ENCODE measurements at places on chromosomes 1 and 21.

- DNase-seq, result no peak
Measured at GRCh38 chr1:203888807-203889251, 27.4 kb downstream of the SNRPE start.

GRCh38 chr1:17011092-17011438, 663 bp downstream of the ATP13A2 start:
- DNase-seq, result no peak

DNA sequence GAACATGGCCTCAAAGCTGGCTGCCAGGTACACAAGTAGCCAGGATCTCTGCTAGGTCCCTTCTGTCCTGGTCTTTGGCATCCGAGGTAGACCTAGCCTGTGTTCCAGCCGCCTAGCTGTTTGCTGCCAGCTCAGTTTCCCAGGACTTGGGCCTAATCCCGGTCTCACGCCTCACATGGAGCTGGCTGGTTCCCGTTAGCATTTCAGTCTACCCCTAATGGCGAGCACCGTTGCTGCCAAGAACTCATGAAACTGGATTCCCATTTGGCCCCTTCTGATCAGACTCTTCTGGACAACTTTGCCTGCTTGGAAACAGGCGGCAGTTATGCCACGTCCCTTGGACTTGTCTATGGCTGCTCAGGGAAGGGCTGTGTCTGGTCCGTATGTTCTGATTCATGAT, 26.2 kb upstream of the HHAT start:
- DNase-seq, result no peak

DNA sequence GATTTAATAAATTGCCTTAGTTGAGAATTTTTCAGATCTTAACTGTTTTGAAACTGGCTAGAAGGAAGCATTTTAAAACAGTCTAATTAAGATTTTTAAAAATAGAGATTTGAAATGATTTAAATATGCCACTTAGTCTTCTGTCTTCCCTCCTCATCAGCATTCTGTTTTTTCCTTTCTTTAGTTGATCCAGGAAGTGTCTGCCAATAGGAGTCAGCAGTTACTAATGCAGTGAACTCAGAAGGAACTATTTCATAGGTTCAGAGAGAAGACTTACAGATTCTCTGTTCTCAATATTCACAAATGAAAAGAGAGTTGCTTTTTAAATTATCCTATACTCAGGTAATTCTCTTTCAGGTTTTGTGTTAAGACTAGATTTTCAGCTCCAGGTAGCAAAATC, 84.5 kb downstream of the RPS6KC1 start:
- no peak for DNase-seq

DNA sequence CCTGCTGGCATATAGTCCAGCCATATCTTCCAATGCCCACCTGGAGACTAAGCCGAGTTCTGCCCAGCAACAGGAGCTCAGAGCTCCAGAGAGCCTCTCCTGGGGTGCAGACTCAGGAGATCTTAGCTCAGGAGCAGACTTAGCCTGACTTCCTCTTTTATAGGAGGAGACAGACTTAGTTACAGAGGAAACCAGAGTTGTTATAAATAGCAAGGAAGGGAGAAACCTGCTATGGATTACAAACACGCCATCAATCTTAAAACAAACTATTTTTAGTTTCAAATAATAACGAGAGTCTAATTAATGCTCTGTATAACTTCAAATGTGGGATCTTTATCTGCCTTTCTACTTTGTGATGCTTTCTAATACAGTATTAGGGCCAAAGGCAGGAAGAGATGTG, 3.3 kb upstream of the KIF21B start:
- no peak for DNase-seq

DNA sequence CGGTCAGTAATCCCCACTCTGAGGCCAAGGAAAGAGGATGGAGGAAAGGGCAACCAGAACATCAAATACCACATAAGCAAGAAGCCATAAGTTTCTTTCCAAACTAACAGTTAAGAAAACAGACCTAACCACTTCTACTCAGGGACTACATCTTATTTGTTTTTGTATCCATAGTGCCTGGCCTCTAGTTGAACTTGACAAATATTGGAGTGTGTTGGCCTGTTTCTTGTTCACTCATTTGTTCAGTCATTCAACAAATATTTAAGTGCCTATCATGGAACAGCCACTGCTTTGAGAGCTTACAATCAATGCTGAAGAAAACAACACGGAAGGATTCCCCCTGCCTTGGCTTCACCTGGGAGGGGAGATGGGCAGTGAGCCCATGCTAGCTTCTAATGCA, 69.7 kb downstream of the ST6GALNAC3 start:
- no peak for DNase-seq

GRCh38 chr1:230074270-230074669, 7.2 kb downstream of the GALNT2 start:
- no peak for DNase-seq

GRCh38 chr1:23657659-23658275, 33.8 kb upstream of the RPL11 start:
- DNase-seq, result peak; percentile 73

DNA sequence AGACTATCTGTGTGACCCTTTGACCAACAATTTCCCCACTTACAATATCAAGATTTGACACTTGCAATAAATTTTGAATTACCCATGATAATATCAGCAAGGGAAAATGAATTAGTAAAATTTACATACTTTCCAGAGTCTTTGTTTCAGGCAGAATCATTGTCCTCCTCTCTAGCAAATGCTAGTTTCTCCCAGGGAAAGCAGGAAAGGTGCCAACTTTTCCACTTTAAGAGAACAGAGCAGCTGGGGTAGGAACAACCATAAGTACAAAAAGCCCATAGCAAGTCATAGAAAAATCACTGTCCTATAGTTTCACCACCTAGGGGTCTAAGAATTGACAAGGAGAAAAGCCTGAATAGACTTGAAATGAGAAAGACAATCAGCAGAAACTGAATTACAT, 67.1 kb upstream of the GUCA2B start:
- DNase-seq, result no peak

- no peak for DNase-seq
Measured at GRCh38 chr21:36396325-36396724, 11.1 kb downstream of the CHAF1B start.

DNA sequence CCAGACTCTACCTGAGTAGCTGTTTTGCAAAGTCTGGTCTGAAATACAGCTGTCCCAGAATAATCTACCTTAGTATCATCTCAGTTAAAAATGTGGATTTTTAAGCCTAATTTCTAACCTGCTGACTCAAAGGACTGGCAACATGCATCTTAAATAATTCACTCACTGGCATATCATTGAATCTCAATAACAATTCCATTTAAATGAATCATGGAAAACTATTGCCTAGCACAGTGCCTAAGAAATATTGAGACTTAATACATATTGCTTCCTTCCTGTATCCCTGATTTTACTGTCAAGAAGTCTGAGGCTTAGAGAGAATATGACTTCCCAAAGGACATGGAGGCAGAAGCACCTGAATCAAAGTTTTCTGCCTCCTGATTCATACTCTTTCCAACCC, 3.1 kb downstream of the CCDC190 start:
- no peak for DNase-seq

GRCh38 chr1:197284325-197284724, 16.3 kb downstream of the CRB1 start:
- no peak for DNase-seq

- DNase-seq, result no peak
Measured at GRCh38 chr1:4305526-4306301, 348.7 kb upstream of the AJAP1 start.

GRCh38 chr1:60170709-60171108, 97.1 kb upstream of the C1orf87 start:
- DNase-seq, result no peak

- no peak for DNase-seq
Measured at GRCh38 chr1:38037221-38037939, 9.2 kb downstream of the POU3F1 start.

- DNase-seq, result no peak
Measured at GRCh38 chr1:219155135-219155534, 18.5 kb upstream of the LYPLAL1 start.

- peak; percentile 46 for DNase-seq
Measured at GRCh38 chr21:44013380-44014088, 1.4 kb downstream of the TRAPPC10 start.

- no peak for DNase-seq
Measured at GRCh38 chr21:31342348-31342747, 1.7 kb downstream of the TIAM1 start.

- no peak for DNase-seq
Measured at GRCh38 chr21:28230559-28230958, 762.1 kb downstream of the LTN1 start.

GRCh38 chr1:22673486-22674409, 20.7 kb downstream of the C1QB start:
- DNase-seq, result no peak

DNA sequence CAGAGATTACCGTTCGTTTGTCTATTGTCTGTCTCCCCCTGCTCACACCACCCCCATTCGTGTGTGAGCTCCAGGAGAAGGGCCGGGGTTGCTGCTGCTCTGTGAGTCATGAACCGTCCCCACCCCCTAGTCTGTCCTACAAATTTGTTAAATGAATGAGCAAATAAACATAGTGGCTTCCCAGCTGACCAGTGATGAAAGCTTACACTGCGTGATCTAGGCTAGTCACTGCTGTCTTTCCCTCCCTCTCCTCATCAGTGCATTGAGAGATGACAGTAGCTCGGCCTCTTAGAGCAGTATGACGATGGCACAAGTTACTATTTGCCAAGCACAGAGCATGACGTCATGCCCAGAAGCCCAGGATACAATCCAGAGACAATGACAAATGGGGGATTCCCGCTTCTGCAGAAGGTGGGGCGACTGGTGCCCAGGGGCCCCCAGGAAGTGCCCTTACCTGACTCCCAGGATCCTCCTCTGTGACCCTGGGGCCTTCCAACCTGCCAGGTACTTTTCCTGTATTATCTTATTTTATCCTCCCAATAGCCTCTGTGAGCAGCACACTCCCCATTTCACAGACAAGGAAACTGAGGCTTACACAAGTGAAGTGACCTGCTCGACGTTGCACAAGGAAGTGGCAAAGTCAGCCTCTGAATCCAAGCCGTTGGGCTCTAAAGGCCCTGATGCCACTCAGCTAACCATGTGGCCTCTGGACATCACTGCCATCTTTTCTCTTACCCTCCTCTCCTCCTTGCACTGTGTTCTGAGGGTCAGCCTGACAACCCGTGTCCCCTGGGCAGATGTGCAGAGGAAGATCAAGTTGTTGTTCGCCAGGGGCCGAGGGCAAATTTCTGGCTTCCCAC, 8.6 kb upstream of the EPHA2 start:
- no peak for DNase-seq

- no peak for DNase-seq
Measured at GRCh38 chr1:12480748-12481362, 137.2 kb downstream of the DHRS3 start.

- no peak for DNase-seq
Measured at GRCh38 chr1:230166366-230167132, 99.5 kb downstream of the GALNT2 start.

DNA sequence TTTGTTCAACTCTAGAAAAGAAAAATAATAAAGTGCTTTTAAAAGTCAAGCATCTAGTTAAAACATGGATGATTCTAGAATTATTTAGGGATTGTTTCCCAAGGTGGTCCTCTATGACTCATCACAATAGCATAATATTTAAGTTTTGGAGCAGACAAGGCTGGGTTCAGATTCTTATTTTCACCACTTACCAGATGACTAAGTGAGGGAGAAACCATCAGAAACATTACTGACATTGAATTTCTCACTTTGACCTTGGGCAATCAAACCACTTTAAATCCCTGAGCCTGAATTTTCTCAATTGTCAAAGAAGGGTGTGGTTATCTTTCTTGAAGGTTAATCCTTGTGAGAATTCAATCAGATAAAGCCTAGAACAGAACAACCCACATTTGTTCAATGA, 102.5 kb upstream of the PTGFR start:
- no peak for DNase-seq

DNA sequence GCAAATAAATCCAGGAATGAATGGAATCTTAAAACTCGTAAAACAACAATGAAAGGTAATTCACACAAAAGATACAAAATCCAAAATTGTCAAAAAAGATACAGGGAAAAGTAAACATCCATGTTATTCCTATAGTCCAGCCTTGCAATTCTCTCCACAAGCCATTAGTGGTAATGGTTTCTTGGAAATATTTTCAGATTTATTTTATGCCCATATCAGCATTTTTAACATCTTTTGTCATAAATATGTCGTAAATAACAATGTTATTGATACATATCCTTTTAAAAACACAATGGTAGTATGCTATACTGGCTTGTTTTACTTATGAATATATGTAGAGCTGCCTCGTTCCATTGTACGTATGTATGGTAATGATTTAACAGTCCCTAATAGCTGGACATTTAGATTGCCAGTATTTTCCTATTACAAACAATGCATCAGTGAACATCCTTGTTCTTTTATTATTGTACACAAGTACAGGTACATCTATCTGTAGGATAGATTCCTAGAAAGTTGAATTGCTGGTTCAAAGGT, 30.6 kb downstream of the DNTTIP2 start:
- no peak for DNase-seq

GRCh38 chr1:246200738-246201137, 306.3 kb downstream of the SMYD3 start:
- no peak for DNase-seq

- DNase-seq, result no peak
Measured at GRCh38 chr1:205938682-205939081, 4.6 kb downstream of the SLC26A9 start.

GRCh38 chr1:167674156-167674555, 44.1 kb downstream of the RCSD1 start:
- DNase-seq, result no peak

GRCh38 chr21:38841472-38841871, 35.7 kb downstream of the ETS2 start:
- DNase-seq, result no peak

- DNase-seq, result peak; percentile 78
Measured at GRCh38 chr1:25543425-25544242, at the start of gene LDLRAP1. Gene LDLRAP1, plus strand, starts transcription at chr1:25543606. Its CDS starts 93 bp downstream, at chr1:25543699.

DNA sequence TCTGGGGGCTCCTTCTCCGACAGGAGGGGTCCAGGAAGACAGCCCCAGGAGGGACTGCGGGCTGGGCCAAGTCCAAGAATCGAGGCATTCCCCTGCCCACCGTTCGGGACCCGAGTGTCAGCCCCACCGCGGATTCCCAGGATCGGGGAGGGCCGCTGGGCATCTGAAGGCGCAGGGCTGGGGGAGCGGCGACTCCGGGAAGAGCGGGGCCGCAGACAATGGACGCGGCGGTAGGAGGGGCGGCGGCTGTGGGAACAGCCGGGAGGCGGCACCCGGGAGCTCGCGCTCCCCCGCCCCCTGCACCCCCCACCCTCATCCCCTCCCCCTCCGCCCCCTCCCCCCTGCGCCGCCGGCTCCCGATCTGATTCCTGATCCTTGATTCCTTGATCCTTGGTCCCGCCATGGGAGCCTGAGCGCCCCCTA, at the start of gene VANGL2:
TSS of gene VANGL2 (plus strand) at position 342 of the 423 bp plus-strand sequence. CDS start 15,274 bp downstream, outside the sequence.
- no peak for DNase-seq

- DNase-seq, result no peak
Measured at GRCh38 chr1:160371756-160372155, 4.9 kb downstream of the NHLH1 start.

GRCh38 chr21:41925767-41926116, 28.1 kb downstream of the C2CD2 start:
- no peak for DNase-seq

- DNase-seq, result no peak
Measured at GRCh38 chr1:236354330-236355147, 39.5 kb upstream of the EDARADD start.

DNA sequence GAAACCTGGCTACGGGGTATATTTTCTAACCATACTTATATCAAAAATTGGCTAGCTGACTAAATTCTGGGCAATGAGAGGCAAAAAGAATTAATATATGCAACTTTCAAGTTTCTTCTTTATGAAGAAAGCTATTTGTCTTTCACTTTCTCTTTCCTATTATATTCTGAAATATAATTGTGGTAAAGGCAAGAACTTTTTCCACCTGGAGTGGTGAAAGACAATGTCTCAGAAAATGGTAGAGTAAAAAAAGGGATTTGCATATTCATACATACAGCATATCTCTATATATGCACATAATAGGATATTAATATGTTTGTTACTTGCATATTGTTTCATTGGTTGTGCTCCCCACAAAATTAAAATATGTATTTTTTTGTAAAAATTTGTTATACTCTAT, 793.8 kb downstream of the PLA2G4A start:
- DNase-seq, result no peak

All from suprapubic skin (tissue), 4 donors.